Inflammatory macrophage treated with lipopolysaccharide for 4 hours (primary cell): ENCODE measurements at places on chromosomes 4 and X.
A peak's percentile ranks its signal among the peaks of the same experiment; 100 is the strongest.

GRCh38 chr4:174058846-174059245 lies 224.6 kb downstream of the FBXO8 start:
- DNase-seq: peak; percentile 33

DNA sequence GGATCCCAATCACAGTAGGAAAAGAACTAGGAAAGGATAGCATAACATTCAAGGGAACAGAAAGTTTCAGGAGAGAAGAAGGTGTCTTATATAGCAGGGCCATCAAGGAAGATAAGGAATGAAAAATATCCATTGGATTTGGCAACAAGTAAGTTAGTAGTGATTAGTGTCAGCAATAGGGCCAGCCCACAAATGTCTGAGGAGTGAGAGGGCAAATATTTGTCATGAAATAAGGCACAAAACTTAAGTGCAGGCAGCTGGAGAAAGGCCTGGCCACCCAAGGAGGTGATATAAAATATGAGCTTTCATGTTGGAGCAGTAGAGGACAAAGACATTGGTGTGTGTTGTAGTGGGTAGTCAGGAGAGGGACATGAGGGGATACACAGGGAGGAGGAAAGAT lies 132.1 kb downstream of the COL4A6 start:
- DNase-seq: no peak

DNA sequence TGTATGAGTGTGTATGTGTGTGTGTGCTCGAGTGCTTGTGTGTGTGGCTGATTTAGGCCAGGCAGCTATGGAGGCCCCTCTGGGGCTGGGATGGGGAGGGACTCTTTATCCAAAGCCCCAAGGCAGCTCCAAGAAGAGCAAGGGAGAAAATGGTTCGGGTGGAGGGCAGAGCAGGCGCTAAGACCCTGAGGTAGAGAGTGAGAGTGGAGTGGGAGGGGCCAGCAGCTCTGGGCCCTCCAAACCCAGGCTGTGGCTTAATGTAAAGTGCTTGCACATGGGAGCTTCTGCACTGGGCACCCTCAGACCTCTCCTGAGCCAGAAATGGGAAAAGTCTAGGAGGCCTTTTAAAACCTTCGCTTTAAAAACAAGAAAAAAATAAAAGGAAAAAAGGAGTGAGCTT lies 233.5 kb upstream of the PSAPL1 start:
- DNase-seq: no peak

DNA sequence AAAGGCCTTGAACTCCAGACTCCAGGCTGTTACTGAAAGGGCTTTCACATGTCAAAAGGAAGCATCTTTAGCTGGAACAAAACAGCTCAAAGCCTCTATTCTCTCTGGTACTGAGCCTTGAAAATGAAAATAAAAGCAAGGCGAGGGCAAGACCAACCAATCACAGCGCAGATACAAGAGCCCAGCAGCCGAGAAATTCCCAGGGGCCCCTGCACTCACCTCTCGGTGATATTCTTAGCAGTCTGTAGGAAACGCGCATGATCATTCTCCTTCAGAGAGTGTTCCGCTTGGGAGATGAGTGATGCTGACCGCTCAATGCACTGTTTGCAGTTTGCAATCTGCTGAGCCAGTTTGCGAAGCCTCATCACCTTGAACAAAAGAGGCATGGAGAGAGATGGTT lies 138.1 kb downstream of the MID1 start:
- no peak for DNase-seq

GRCh38 chrX:15334561-15334960 lies 762 bp downstream of the PIGA start:
- peak; percentile 56 for DNase-seq

- no peak for DNase-seq
Observed at GRCh38 chr4:180947425-180947824, 1295.8 kb upstream of the TENM3 start.

DNA sequence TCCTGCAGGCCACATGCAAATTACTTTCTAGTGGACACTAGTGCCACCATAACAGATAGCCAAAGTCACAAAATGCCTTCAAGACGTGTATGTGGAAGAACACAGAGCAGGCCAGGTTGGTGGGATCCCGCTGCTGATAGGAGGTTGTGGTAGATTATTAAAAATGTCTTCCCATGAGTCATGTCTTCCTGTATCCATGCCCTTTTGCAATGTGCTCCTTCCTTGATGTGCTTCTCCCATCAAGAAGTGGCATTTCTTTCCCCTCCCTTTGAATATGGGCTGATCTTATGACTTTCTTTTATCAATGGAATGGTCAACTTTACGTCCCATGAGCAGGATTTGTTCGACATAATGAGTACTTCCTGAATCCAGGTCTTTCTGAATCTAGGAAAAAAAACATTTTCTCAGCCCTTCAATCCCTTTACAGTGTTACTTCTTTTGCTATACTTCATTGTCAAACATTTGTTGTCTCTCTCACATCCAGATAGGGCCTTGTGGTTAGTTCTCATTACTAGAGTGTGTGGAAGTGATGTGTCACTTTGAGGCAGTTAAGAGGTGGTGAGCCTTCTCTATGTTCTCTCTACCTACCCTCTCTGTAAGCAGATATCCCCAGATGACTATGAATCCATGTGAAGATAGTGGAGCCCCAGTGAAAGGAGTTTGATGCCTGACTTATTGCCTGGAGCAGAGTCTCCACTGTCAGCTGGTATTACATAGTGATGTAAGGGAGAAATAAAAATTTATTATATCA lies 519.2 kb upstream of the DIPK2B start:
- DNase-seq: no peak

DNA sequence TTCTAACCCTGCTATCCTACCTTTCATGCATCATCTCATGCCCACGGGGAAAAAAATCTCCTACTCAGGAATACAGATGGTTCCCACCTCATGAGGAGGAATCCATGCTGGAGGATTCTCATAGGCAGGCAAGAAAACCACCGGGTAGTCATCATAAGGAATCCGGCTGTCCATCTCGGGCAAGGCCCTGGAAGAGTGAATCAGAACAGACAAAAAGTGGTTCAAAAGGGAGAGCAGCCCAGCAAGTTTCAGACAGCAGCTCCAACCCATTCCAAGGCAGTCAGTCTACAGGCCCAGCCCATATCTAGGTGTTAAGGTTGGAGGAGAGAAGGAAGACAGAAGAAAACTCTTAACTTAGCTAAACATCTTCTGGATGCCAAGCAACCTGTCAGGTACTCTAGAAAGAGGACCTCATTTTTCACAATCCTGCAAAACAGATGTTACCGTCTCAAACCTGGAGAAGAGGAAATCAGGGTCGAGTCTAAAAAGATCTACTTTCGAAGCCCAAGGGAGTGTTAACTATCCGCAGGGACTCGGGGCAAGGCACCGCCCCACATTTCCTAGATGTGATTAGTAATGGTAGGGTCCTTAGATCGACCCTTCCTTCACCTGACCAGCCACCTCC lies 447 bp downstream of the PDZD11 start:
- no peak for DNase-seq

- DNase-seq: peak; percentile 55
Observed at GRCh38 chr4:109977854-109978501, 65.3 kb downstream of the EGF start.

GRCh38 chr4:13546941-13547484 lies 2.7 kb upstream of the NKX3-2 start:
- DNase-seq: peak; percentile 13

DNA sequence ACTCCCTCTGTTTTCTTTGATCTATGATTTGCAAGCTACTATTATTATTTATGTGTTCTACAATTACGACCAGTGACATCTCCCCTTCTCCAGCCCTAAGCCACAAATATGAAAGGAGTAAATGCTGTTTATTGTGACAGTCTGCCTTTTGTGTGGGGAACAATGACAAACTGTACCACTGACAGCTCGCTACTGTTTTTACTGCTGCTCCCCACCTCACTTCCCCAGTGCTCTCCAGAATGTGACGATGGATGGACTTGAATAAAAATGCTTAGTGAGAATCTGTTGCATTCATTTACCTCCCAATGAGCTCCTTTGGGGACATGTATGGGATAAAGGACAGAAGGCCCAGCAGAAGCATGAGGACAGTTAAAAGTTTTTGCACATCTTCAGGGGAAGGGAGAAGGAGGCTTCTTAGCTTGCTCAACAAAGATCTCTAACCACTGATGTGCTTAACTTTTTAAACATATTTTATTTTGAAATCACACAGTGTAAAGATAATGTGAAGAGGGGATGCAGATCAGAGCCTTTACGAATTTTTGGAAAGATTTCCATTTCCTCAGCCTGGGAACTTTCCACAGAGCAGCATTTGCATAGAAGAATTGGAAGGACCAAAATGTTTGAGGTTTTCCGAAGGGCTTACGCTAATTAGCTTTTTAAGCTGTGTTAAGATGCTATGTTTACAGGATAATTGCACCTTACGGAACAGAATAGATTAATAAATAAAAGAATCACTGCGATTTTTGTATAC lies 485.1 kb upstream of the TENM3 start:
- no peak for DNase-seq

DNA sequence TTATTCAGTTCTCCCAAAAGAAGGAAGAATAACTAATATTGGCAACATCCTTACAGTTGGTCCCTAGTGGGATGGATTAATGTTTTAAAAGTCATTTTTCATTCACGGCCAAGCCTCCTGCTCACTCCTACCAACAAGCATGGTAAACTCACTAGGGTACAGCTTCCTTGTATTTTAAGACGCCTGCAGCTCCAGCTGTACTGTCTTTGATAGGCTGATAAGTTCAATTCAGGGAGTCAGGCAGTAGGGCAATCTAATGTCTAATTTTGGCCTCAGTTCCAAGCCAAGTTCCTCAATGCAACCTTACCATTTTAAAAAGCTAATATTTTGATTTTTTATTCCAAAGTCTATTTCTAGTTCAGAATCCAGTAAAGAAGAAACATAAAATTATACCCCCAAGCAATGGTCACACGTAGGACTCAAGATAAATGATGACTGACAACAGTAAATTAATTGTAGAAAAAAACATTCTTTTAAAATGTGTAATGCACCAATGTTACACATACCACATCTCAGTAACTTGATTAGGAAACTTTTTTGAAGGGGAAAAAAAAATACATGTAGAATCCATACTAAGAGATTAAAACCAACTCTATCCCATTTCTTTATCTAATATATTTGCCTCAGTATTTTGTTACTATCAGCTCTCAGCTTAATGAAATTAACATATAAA lies 9.3 kb downstream of the LCORL start:
- no peak for DNase-seq

GRCh38 chrX:71296806-71297205 lies 4.7 kb upstream of the ITGB1BP2 start:
- DNase-seq: no peak

GRCh38 chrX:103734125-103734760 lies 23.5 kb downstream of the TMEM31 start:
- no peak for DNase-seq

DNA sequence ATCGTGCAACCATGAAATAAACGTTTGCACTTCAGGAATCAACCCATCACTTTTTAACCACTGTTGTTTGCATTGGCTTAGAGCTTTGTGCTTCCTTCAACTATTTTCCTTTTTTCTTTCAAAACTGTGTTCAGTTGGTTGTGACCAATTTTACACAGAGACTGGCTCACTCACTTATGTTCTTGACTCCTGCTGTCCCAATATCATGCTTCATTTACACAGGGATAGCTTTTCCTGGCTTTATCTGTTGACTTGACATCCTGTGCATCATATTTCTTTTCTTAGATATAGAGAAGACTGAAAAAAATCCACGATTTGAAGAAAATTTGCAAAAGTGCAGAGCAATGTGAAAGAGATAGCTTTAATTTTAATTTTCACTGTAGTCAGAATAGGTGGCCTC lies 38.8 kb downstream of the REPS2 start:
- no peak for DNase-seq

- no peak for DNase-seq
Observed at GRCh38 chr4:41874873-41875272, 60.4 kb upstream of the TMEM33 start.

DNA sequence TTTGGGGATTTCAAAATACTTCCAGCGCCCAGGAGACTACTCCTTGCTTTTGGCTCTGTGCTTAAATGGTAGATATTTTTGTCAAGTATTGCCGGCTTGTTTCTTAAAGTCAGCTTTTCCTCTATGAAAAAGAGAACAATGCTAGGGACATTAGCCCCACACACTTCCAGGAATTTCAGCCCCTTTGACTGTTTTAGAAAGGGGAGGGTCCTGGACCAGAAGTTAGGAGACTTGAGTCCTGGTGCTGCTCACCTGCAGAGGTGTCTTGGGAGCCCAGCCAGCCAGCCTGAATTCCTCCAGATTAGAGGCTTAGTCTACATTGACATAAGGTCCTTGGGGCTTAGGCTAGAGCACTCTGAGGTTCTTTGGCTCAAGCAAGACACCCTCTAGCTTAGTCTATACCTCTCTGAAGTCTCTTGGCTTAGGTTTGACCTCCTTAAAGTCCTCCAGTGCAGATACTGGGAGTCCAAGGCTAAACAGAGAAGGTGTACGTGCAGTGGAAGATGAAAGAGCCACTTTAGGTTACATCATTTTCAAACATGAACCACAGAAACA lies 1.6 kb upstream of the SETD7 start:
- no peak for DNase-seq

GRCh38 chrX:22155126-22155525 lies 117.6 kb upstream of the CBLL2 start:
- no peak for DNase-seq

- no peak for DNase-seq
Observed at GRCh38 chrX:26557691-26558321, 341.8 kb downstream of the MAGEB5 start.

GRCh38 chr4:3239998-3240920 lies 8.7 kb upstream of the MSANTD1 start:
- DNase-seq: no peak

GRCh38 chrX:133670383-133670782 lies 255.1 kb upstream of the GPC4 start:
- DNase-seq: peak; percentile 52

DNA sequence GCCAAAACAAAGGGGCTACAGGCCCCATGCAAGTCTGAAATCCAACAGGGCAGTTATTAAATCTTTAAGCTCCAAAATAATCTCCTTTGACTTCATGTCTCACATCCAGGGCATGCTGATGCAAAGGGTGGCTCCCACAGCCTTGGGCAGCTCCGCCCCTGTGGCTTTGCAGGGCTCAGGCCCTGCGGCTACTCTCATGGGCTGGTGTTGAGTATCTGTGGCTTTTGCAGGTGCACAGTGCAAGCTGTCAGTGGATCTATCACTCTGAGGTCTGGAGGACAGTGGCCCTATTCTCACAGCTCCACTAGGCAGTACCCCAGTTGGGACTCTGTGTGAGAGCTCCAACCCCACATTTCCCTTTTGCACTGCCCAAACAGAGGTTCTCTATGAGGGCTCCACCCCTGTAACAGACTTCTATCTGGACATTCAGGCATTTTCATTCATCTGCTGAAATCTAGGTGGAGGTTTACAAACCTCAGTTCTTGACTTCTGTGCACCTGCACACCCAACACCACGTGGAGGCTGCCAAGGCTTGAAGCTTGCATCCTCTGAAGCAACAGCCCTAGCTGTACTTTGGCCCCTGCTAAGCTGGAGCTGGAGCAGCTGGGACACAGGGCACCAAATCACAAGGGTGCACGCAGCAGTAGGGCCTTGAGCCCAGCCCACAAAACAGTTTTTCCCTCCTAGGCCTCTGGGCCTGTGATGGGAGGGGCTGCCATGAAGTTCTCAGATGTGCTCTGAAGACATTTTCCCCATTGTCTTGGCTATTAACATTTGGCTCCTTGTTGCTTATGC lies 154.8 kb upstream of the PDE5A start:
- no peak for DNase-seq

GRCh38 chr4:71593311-71593710 lies 190.6 kb downstream of the GC start:
- DNase-seq: no peak

- peak; percentile 48 for DNase-seq
Observed at GRCh38 chrX:47380268-47380667, 9.9 kb downstream of the ZNF157 start.
